ENCODE measurements at places on chromosomes 4 and X. TPM values are rescaled to one million over a fixed set of nuclear protein-coding genes. Genes with fewer than 3 reads are reported as not detected.
A peak's percentile ranks its signal among the peaks of the same experiment; 100 is the strongest.

GRCh38 chrX:23133551-23133950 lies 133.8 kb downstream of the DDX53 start:
- no peak overlapping the region for H3K27ac ChIP-seq
- no peaks in the 10 kb centered on the region for H3K4me1 ChIP-seq
- no peaks in the 10 kb centered on the region for H3K36me3 ChIP-seq

DNA sequence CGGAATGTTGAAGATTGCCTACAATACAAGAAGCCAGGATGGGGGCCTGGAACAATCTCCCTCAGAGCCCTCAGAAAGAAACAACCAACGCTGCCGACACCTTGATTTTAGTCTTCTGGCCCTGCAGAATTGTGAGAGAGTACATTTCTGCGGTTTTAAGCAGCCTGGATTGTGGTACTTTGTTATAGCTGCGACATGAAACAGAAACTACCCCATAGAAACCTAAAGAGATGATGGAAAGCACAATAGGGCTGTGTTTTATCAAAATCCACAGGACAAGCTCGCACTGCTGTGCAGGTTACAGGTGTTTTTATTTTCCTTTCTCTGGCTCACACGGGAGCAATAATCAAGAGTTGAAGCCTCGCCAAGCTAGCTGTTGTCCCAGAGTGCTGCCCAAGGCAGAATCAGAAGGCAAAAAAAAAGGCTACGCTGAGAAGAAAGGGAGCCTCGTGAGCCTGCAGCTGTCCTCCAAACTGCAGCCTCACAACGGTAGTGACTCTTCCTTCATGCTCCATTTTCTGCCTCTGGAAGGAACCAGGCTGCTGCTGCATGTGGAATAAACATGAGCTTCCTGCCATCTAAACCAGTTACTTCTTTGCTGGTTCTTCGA lies 232.4 kb downstream of the LDB2 start:
- H3K4me3 ChIP-seq = no peak overlapping the region
- H3K27ac ChIP-seq = no peak overlapping the region
- no peaks in the 10 kb centered on the region for H3K4me1 ChIP-seq

DNA sequence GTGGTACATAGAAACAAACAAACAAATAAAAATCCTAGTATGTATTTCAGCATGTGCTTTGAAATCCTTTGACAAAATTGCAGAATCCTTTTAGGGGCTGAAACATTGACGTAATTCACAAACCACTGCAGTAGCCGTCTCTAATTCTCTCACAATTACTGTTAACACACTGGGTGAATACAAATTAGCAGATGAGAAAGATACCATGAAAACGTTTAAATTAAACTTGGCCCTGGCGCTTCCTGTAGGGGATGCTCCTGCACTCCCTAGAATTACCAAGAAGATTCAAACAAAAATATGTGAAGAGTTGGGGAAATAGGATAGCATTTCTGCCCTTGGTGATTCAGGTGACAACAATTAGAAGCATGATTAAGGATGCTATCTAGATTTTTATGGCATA lies 772.5 kb upstream of the PRKX start:
- H3K36me3 ChIP-seq = no peaks in the 10 kb centered on the region
- no peaks in the 10 kb centered on the region for H3K4me1 ChIP-seq
- H3K4me3 ChIP-seq = no peak overlapping the region
- no peaks in the 10 kb centered on the region for H3K27me3 ChIP-seq

- H3K36me3 ChIP-seq = no peaks in the 10 kb centered on the region
- no peaks in the 10 kb centered on the region for H3K27me3 ChIP-seq
- DNase-seq = no peak
- H3K4me3 ChIP-seq = no peak overlapping the region
- H3K4me1 ChIP-seq = no peaks in the 10 kb centered on the region
- H3K27ac ChIP-seq = no peak overlapping the region
Observed at GRCh38 chr4:57265831-57266582, 155.8 kb upstream of the IGFBP7 start.

DNA sequence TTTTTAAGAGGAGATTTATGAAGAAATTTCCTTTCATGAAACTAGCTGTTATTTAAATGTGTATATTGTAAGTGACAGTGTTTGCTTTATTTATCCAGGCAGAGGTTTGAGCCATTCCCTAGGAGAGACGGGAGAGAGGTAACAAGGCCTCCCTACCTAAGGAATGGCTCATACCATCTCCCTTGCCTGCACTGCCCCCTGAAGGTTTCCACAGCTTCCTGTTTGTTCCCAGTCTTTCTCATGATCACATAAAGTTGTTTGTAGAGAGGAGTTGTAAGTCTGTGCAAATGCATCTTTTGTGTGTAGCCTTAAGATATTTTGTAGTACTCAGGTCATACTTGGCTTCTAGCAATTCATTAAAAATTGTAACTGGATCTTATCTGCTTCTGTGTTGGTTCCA lies 1504.5 kb upstream of the PCDH10 start:
- H3K4me1 ChIP-seq = no peaks in the 10 kb centered on the region
- DNase-seq = no peak
- no peaks in the 10 kb centered on the region for H3K27me3 ChIP-seq
- no peak overlapping the region for H3K4me3 ChIP-seq
- H3K36me3 ChIP-seq = no peaks in the 10 kb centered on the region

- H3K4me3 ChIP-seq = no peak overlapping the region
- no peaks in the 10 kb centered on the region for H3K27me3 ChIP-seq
- DNase-seq = no peak
- no peaks in the 10 kb centered on the region for H3K4me1 ChIP-seq
Observed at GRCh38 chr4:79576429-79576753, 168.4 kb upstream of the GK2 start.

GRCh38 chrX:119573840-119574393 lies 446 bp upstream of the UBE2A start:
- no peaks in the 10 kb centered on the region for H3K27me3 ChIP-seq
- no peak for DNase-seq
- peak overlapping the region; percentile 88 for H3K27ac ChIP-seq
- H3K4me3 ChIP-seq = peak overlapping the region; percentile 92
- H3K36me3 ChIP-seq = peaks cover 1% of the 10 kb centered on the region
- H3K4me1 ChIP-seq = peaks cover 11% of the 10 kb centered on the region

DNA sequence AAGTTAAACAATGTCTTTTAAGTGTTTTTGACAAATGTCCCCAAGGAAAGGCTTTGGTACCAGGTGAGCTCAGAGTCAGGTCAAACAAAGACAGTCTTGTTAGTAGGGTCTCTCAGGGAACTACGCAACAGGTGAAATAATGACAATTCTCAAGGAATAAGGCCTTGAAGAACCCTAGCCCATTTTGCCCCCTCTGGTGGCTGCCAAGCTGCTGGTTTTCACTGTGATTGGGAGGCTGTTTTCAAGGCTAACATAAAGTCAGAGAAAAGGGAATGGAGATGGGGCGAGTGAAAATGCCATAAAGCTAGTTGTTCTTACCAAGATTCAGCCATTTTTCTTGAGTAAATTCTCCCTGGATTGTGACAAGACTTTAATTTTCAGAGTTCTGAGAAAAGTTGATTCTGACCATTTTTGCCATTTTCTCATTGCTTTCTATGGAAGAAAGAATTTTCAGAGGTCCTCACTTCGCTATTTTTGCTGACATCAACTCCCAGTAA lies 58.7 kb downstream of the RWDD4 start:
- H3K27me3 ChIP-seq = peaks cover 3% of the 10 kb centered on the region
- no peak for DNase-seq
- H3K4me3 ChIP-seq = no peak overlapping the region
- H3K4me1 ChIP-seq = peaks cover 2% of the 10 kb centered on the region

DNA sequence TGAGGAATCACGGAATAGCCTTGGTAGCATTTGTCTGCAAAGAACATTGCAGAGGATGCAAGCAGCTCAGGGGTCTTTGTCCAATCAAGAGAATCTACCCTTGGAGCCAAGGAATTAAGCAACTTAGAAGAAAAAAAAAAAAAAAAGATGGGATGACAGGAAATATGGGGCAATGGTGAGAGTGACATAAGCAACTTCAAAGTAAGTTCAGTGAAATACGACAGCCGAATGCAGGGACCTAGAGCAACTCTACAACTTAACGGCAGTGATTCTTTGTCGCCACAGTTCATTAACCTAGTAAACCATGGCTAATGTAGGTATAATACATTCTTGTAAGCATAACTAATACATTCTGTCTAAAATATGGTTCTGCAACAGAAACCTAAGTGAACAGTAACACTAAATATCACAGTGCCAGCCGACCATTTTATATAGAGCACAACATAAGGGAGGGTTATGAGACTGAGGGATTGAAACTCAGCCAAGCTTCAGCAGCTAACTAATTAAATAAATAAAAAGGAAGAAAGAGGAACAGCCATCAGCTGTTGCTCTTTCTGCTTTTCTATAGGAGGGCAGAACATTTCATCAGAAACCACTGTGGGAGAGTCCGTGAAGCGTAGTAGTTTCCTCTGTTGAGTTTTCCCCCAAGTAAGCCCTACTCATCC lies 74.7 kb downstream of the PPARGC1A start:
- H3K36me3 ChIP-seq = no peaks in the 10 kb centered on the region
- no peak for DNase-seq
- no peak overlapping the region for H3K27ac ChIP-seq

DNA sequence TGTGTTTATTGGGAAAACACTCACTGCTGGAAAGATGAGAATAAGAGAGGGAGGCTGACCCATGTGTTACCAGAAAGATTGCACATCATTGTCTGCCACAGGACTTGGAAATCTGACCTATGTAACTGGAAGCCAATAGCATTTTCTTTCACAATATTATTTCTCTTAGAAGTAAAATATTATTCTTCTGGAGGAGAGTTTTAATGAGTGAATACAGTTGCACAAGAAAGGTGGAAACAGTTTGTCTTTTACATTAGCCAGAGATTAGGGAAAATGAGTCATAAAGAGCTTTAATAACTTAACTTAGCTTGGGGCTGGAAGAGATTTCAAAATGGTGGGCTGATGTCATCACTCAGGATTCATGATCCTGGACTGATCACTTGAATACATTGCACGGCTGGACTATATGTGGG lies 31.5 kb upstream of the LNX1 start:
- H3K4me1 ChIP-seq = no peaks in the 10 kb centered on the region
- H3K36me3 ChIP-seq = no peaks in the 10 kb centered on the region
- peaks cover under 1% of the 10 kb centered on the region for H3K27me3 ChIP-seq
- no peak overlapping the region for H3K27ac ChIP-seq
- no peak for DNase-seq
- no peak overlapping the region for H3K4me3 ChIP-seq

DNA sequence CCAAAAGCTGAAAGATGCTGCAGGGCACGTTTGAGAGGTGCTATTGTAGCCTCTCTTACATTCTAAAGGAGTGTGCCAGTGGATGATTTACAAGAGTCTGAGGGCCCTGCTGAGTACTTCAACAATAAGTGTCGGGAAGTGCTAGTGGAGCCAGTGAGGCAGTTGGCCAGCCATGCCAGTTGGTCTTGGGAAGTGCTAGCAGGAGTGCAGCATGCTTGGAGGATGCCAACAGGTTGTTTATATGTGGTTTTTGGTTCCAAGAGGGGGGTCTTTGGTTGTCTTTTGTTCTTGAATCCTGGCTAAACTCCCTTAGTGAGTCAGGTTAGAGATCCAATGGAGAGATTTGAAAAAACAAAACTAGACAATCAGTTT lies 335.3 kb downstream of the PABPC4L start:
- no peak for DNase-seq
- H3K4me1 ChIP-seq = no peaks in the 10 kb centered on the region
- H3K27ac ChIP-seq = no peak overlapping the region

DNA sequence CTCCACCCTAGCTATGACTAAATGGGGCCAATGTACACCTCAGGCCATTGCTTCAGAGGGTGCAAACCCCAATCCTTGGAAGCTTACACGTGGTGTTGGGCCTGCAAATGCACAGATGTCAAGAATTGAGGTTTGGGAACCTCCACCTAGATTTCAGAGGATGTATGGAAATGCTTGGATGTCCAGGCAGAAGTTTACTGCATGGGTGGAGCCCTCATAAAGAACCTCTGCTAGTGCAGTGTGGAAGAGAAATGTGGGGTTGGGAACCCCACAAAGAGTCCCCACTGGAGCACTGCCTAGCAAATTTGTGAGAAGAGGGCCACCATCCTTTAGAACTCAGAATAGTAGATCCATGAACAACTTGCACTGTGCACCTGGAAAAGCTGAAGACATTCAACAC lies 284.1 kb downstream of the ANTXR2 start:
- H3K27me3 ChIP-seq = no peaks in the 10 kb centered on the region
- no peak overlapping the region for H3K27ac ChIP-seq
- H3K4me1 ChIP-seq = no peaks in the 10 kb centered on the region
- no peak for DNase-seq
- H3K36me3 ChIP-seq = no peaks in the 10 kb centered on the region

- H3K4me1 ChIP-seq = no peaks in the 10 kb centered on the region
- H3K36me3 ChIP-seq = no peaks in the 10 kb centered on the region
- no peak for DNase-seq
- no peak overlapping the region for H3K4me3 ChIP-seq
- no peak overlapping the region for H3K27ac ChIP-seq
Observed at GRCh38 chr4:13990596-13991589, 363.4 kb upstream of the BOD1L1 start.

DNA sequence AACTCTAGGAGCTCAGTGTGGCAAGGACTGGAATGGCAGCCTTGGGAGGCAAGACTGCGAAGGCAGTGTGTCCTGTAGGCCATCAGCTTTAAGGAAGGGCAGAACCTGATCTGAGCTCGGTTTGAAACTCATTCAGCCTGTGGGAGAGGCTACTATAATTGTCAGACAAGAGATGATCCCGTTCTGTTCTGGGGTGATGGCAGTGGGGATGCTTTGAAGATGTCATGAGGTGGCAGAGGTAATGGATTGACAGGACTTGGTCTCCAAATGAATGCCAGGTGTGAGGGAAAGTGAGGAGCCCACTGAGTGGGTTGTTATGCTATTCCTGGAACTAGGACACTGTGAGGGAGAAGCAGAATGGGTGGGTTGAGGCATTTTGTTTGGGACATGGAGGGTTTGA lies 144.9 kb downstream of the PJA1 start:
- H3K4me1 ChIP-seq = no peaks in the 10 kb centered on the region
- no peak for DNase-seq
- no peak overlapping the region for H3K4me3 ChIP-seq
- H3K27me3 ChIP-seq = no peaks in the 10 kb centered on the region

DNA sequence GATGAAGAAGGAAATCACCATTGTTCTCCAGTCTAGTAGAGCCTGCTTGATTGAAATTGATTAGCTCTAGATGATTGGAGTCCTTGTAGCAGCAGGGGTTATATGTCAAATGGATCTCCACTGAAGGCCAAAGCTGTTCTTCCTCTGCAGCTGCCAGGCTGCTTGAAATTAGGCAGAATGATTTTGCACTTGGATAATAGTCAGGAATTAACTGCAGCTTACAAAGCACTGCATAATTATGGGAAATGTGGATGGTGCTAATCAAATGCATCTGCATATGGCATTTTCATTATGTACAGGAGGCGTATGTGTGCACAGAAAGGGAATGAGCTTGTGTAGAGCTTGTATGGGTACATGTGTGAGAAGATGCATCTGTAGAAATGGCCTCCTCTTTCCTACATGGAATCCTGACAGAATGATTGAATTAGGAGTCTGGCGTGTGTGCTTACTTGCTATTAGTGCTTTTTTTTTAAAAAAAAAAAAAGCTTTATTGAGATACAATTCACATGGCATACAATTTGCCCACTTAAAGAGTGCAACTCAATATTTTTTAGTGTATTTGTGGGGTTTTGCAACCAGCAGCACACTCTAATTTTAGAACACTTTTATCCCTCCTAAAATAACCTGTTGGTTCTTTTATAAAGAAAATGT lies 65.9 kb downstream of the TMEM131L start:
- H3K27me3 ChIP-seq = no peaks in the 10 kb centered on the region
- peak overlapping the region; percentile 42 for H3K27ac ChIP-seq
- peaks cover 65% of the 10 kb centered on the region for H3K4me1 ChIP-seq

Gene ADAMTS3
- not detected for total RNA-seq

Gene RTL3
- not detected for total RNA-seq

Gene PPA2
- total RNA-seq = 81.9 TPM

Gene SMIM31
- not detected for total RNA-seq

All from activated naive CD8-positive, alpha-beta T cell treated with anti-CD3 and anti-CD28 coated beads, Interleukin-2, amount 10 ng/mL, durations not matched to agents 7 days and 5 days (primary cell).